ENCODE measurements at places on chromosomes 16 and 17.

DNA sequence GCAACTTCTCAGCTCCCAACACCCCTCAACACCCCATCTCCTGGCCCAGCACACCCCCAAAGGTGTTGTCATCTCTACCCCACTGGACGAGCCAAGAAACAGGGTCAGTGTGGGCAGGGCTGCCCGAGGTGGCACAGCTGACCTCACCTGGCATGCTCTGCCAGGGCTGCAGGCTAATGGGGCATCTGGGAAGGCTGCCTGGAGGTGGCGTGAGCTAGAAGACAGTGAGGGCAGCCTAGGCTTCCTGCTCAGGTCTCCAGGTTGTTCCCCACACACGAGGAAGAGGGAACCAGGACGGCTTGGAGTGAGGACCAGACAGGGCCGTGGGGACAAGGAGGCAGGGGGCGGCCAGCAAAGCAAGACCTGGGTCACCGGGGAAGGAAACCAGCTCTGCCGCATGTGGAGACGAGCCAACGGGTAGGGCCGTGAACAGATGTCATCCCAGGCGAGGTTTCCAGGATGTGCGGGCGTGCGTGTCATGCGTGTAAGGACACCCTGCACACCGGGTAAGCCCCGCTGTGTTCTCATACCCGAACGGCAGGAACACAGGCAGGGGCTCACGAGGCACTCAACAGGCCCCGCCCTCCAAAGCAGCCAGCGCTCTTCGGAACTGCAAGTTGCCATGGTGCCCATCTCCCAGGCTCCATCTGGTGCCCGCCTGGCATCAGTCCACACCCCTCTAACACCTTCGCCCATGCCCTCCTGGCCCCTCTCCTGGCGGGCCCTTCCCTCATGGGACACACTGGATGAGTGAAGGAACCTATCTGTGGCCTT lies 29.6 kb upstream of the PVALEF start:
- H3K4me3 ChIP-seq, result no peak overlapping the region
- H3K4me1 ChIP-seq, result no peaks in the 10 kb centered on the region
- no peak overlapping the region for H3K27ac ChIP-seq
- no peaks in the 10 kb centered on the region for H3K27me3 ChIP-seq

DNA sequence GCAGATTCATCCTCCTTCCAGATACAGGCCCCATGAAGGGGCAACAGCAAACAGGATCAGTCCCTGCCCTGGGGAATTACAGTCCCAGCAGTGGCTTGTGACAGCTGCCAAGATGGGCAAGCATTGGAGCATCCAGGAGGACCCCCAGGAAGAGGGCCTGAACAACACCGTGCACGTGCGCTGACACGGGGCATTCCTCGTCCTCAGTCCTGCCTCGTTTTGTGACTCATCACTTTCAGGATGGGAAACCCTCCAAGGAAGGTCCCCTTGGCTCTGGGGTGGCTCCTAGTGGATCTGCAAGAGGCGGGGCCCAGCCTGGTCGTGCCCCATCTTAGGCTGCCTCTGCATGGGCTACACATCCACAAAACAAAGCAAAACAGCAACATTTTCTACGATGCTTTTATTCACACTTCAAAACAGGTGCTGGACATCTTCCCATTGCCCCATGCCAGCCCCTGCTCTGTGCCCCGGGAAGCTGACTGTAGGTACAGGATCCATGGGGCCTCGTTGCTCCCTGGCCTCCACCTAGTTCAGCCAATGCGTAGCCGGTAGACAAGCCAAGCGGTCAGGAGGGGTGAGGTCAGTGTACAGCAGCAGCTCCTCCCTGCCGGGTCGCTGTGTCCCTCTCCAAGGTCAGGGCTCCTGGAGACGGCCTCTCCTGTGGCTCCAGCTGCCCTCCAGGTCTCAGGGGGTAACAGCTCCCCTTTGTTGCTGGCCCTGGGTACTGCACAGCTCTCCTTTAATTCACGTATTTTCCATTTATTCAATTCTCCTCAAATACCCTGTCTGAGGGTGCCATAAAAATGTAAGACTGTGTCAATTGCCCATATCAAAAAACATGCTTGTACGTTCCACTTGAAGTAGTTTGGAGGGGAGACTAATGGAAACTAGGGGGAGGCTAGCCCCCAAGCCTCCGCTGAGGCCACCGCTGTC lies 32.2 kb downstream of the ACTG1 start:
- H3K4me3 ChIP-seq, result no peak overlapping the region
- DNase-seq, result no peak
- no peaks in the 10 kb centered on the region for H3K4me1 ChIP-seq
- H3K27me3 ChIP-seq, result no peaks in the 10 kb centered on the region

GRCh38 chr17:22221344-22221743 lies 529.0 kb downstream of the KCNJ18 start:
- DNase-seq, result no peak
- no peaks in the 10 kb centered on the region for H3K4me1 ChIP-seq
- no peaks in the 10 kb centered on the region for H3K27me3 ChIP-seq
- H3K4me3 ChIP-seq, result no peak overlapping the region
- H3K36me3 ChIP-seq, result no peaks in the 10 kb centered on the region

DNA sequence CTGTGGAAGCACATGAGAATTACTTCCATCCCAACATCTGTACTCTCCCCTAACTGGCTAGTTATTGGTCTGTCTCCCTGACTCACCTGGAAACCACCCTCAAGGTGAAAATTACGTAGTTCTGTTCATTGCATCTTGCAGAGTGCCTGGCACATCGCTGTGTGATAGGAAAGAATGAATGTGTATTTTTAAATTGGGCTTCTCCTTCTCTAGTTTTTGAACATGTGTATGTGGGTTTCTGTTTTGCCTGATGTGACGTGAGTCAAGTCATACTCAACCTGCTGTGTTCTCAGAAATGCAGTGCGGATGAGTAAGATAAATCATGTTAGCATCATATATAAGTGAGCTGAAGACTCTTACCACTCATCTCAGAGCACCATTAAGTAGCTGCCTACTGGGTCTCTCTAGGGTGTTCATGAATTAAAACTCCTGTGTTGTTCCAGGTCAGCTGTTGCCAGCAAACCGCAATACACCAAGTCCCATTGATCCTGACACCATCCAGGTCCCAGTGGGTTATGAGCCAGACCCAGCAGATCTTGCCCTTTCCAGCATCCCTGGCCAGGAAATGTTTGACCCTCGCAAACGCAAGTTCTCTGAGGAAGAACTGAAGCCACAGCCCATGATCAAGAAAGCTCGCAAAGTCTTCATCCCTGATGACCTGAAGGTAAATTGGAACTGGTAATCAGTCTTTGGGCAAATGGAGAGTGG lies 50.2 kb downstream of the HLF start:
- no peaks in the 10 kb centered on the region for H3K4me1 ChIP-seq
- H3K27me3 ChIP-seq, result peaks cover 8% of the 10 kb centered on the region
- H3K36me3 ChIP-seq, result no peaks in the 10 kb centered on the region

DNA sequence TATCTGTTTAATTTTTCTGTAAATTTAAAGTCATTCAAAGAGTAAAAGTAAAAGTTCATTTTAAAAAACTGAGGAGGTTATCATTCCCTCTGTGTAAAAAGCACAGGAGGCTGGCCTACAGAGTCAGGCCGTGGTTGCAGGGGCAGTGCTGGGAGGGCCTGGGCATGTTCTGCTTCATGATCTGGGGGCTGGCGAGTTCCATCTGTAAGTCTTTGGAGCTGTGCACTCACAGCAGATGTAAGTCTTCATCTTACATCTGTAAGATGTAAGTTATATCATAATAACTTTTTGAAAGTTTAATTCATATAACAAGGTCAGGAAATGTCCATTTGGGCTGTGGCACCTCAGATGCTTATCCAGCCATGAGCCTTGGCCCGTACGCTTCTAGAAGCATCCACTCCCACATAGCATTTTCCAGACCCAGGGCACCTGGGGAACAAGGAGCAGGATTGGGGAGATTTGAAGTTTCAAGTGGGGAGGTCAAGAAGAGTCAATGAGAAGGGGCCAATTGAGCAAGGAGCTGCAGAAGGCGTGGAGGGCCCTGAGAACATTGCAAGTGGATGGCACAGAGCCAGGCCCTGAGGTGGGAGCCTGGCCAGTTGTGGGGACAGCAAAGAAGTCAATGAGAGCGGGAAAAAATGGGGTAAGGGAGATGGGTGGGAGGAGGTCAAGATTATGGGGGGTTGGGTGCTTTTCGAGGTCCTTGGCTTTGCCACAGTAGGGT lies 54.1 kb downstream of the TNFRSF13B start:
- H3K27me3 ChIP-seq, result no peaks in the 10 kb centered on the region
- DNase-seq, result no peak
- H3K36me3 ChIP-seq, result no peaks in the 10 kb centered on the region
- no peak overlapping the region for H3K27ac ChIP-seq
- H3K4me3 ChIP-seq, result no peak overlapping the region
